Right forelimb (tissue), 1 donor: ENCODE measurements at places on chromosomes 5 and 9.
A peak's percentile ranks its signal among the peaks of the same experiment; 100 is the strongest.

- no peak for DNase-seq
Measured at GRCh38 chr9:127485995-127486394, 34.7 kb downstream of the LRSAM1 start.

- DNase-seq, result no peak
Measured at GRCh38 chr5:159763562-159763961, 152.7 kb upstream of the ADRA1B start.

DNA sequence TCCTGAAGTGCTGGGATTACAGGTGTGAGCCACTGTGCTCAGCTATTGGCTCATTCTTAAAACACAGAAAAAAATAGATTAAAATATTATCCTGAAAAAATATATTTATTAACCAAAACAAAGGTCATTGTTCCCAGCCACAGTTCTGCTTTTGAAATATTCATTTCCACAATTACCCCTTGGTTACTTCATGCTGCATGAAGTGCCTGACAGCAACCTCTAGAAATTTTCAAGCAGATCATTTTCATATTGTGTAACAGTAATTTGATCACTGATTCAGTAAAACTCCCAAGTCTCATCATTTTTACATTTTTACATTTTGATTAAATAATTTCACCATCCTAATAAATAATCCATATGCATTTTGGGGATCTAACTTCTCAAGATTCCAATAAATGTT, 18.8 kb upstream of the GNAQ start:
- DNase-seq, result no peak

GRCh38 chr5:139755892-139756671, 39.5 kb upstream of the PSD2 start:
- DNase-seq, result peak; percentile 24

GRCh38 chr9:12060811-12061210, 632.4 kb upstream of the TYRP1 start:
- no peak for DNase-seq

DNA sequence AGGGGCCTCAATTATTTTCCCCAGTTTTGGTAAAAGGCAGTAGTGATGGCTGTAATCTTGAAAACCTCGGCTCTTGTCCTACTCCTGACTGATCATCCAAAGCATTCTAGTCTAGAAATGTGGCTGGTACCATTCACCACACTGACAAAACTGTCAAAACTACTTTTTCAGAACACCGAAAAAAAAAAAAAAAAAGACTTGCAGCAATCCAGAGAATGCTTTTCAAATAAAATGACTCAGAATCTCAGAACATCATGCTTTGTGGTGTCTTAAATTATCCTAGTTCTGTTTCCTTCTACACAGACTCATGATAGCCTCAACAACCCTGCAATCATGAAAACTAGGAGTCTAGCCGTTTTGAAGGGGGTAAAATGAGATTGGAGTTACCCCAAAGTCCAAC, 13.4 kb downstream of the SLC28A3 start:
- no peak for DNase-seq

DNA sequence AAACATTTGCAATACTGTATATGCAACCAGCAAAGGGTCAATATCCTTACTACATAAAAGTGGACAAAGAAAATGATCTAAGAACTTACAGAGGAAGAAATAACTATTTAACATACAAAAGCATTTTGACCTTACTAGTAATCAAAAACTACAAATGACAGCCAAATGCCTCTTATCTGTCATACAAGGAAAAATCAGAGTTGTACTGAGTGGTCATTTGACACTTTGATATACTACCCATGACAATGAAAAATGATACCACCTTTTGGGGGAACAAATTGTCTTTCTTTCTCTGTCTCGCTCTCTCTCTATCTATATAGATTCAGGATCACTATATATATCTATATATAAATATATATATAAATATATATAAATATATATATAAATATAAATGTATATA, 50.4 kb upstream of the ZSWIM6 start:
- no peak for DNase-seq

DNA sequence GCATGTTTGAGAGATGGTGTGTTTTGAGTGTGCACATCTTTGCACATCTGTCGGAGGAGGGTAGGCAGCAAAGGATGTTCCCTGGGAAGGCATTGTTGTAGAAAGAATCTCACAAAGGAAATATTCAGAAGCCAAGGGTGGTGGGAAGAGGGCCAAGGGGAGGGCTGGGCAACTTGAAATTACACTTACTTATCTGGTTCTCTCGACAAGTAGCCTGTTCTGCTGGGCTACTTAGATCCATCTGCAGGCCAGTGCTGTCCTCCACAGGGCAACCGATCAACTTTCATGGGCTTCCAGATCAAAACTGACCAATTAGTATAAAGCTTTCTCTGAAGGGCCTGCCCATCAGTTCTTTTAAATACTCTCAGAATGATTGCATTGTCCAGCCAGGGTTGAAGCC, 495.2 kb downstream of the GADD45G start:
- DNase-seq, result no peak

DNA sequence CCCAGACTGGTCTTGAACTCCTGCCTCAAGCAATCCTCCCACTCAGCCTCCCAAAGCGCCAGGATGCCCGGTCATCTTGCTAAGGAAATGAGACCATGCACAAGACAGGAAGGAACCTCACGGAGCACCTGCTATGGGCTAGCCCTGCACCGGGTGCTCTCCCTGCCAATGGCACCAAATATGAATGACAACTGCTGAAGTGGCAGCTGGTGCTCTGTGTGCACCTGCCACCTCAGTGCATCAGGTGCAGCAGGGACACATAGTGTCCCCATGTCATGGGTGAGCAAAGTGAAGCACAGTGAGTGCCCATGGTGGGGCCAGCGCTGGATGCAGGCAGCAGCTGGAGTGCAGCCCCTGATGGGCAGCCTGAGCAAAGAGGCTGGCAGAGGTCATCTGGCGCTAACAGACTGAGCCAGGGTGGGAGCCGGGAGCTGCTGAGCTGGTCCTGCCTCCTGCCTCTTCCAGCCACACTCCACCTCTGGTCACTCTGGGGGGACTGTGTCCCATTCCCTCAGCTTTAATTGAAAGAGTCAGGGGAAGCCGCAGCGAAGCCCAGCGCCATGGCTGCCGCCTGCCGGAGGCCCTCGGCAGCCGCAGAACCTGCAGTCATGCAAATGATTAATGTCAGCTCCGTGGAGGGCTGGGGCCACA, 46.4 kb downstream of the BARX1 start:
- DNase-seq, result no peak

DNA sequence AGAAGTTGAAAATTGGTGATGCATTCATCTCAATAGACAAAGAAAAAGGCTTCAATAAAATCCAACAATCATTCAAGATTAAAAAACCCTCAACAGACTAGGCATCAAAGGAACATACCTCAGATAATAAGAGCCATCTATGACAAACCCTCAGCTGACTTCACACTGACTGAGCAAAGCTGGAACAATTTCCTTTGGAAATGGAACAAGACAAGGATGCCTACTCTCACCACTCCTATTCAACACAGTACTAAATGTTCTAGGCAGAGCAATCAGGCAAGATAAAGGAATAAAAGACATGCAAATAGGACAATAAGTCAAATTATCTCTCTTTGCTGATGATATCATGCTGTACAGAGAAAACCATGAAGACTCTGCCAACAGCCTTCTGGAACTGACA, 1188.1 kb downstream of the DTWD2 start:
- DNase-seq, result no peak

DNA sequence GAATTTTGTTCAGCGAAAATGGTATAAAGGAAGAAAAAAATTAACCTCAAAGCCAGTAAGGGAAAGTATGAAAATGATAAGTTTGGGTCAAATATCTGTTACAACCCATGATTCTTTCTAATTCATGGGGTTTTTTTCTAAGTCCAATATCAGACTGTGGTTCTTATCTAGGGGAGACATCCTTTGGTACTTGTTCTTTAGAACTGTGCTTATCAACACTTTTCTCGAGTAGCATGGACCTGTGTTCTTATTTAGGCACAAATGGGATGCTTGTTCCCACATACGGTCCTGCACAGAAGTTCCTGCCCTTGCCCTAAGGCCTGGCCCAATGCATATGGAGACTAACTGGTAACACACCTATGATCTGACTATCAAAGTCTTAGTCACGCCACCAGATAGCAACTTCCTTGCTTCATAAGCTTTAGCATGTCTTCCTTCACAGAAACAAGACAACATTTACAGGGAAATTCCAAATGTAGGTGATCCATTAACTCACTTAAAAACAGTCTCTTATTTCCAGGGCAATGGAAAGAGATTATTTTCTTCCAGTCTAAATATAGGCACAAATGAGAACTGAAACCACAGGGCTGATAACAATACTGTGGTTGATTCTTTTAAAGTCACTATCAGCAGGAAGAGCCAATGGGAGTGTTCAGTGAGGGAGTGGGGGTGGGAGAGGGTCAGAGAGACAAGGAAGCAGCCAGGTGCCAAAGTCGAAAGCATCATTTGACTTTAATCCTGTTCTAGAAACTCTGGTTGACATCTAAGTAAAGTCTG, 268.8 kb upstream of the ANKRD55 start:
- DNase-seq, result no peak

DNA sequence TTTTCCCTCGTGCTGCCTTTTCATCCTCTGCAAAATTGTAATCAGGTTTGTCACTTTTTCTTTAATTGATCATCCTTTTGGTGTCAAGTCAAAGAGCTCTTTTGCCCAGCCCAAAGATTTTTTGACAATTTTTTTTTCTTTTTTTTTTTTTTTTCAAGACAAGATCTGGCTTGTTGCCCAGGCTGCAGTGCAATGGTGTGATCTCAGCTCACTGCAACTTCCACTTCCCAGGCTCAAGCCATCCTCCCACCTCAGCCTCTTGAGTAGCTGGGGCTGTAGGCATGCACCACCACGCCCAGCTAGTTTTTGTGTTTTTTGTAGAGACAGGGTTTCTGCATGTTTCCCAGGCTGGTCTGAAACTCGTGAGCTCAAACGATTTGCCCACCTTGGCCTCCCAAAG, 36.7 kb downstream of the CDK7 start:
- no peak for DNase-seq

DNA sequence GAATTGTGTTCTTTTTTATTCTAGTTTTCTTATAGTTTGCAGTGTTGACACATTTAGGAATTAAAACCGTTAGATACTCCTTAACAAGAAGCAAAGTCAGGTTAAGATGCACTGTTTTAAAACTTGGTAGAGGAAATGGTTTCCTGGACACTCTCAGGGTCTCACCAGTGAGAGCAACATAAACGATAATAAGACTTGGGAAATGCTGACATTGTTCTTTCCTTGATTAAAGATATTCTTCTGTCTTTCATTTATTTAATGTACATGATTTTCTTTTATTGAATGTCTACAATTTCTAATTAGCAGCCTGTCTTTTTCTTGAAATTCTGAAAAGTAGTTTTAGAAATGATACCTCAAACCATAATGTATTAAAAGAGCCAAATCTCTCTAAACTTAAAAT, 707.9 kb upstream of the CHD1 start:
- DNase-seq, result no peak

GRCh38 chr5:17219469-17219868, 2.0 kb downstream of the BASP1 start:
- no peak for DNase-seq

DNA sequence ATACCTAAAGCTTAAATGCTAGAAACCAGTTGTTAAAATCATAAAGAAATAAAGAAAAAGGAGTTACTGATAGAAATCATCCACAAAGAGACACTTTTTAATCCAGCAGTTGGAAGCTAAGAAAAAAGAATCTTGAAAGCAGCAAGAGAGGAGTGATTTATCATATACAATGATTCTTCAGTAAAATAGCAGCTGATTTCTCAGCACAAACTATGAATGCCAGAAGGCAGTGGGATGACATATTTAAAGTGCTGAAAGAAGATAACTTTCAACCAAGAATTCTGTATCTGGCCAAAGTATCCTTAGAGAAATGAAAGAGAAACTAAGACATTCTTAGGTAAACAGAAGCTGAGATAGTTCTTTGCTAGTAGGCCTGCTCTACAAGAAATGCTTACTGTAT, 366.0 kb downstream of the HTR1A start:
- DNase-seq, result no peak

DNA sequence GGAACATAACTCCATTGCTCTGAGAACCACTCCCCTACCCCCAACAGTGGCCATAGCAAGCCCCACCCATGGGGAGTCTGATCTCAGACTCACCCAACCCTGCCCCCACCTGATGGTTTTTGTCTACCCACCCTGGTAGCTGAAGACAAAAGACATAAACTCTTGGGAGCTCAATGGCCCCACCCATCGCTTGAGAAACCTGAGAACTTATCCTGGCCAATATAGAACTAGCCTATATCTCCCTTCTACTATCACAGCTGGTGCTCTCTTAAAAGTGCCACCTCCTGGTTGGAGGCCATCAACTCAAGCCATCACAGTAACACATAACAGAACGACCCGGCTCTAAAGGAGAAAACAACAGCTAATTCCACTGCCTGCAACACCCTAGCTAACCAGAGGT, 47.9 kb upstream of the SNAPC3 start:
- no peak for DNase-seq

DNA sequence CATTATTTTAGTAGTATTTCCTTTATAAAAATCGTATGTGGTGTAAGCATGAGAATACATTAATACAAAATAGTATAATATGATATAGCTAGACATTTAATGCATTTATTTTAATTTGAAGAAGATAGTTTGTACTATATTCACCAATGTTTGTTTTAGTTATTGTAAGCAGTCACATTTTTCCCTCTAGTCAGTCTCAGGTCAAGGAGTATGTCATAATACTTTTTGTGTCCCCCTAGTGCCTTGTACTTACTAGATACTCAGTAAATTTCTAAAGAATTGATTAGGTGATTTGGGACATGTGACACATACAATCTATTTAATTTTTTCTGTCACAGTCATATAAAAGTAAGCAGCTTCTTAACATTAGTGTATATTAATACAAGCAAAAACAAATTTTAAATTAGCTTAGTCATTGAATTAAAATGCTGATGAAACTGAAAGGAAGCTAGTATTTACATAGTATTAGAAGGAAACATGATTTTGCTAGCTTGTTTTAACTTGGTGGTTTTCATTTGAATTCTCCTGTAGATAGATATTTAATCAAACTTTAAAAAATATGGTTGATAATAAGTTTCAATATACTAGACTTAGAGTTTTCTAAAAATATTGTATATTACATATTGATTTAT, 242.2 kb downstream of the FER start:
- no peak for DNase-seq
